ENCODE measurements at places on chromosomes 13 and 19.
A peak's percentile ranks its signal among the peaks of the same experiment; 100 is the strongest.

DNA sequence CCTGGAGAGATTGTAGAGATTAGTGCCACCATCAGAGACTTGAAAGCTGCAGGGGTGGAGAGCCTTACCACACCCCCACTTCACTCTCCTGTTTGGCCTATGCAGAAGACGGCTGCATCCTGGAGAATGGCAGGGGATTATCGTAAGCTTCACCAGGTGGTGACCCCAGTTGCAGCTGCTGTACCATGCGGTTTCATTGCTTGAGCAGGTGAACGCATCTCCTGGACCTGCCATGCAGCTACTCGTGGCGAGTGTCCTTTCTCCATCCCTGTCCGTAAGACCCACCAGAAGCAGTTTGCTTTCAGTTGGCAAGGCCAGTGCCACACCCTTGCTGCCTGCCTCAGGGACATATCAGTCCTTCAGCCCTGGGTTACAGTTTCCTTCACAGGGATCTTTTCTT is 21.2 kb downstream of the PPP5C start:
- DNase-seq, result no peak

DNA sequence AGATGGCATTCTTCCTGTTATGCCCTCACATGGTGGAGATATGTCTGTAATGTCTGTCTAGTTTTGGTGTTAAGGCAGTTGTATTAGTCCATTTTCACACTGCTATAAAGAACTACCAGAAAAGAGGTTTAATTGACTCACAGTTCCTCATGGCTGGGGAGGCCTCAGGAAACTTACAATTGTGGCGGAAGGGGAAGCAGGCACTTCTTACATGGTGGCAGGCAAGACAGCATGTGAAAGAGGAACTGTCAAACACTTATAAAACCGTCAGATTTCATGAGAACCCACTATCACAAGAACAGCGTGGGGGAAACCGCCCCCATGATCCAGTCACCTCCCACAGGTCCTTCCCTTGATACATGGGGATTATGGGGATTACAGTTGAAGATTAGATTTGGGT is 3.2 kb downstream of the ZNF441 start:
- DNase-seq, result no peak

DNA sequence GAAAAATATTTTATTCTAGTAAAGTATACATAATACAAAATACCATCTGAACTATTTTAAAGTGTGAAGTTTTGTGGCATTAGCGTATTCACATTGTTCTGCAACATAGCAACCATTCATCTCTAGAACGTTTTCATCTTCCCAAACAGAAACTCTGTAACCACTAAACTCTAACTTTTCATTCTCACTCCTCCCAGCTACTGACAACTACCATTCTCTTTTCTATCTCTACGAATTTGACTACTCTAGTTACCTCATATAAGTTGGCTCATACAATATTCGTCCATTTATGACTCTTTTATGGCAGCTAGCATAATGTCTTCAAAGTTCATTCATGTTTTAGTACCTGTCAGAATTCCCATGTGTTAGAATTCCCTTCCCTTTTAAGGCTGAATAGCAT is 150.5 kb upstream of the MIR17HG start:
- no peak for DNase-seq

DNA sequence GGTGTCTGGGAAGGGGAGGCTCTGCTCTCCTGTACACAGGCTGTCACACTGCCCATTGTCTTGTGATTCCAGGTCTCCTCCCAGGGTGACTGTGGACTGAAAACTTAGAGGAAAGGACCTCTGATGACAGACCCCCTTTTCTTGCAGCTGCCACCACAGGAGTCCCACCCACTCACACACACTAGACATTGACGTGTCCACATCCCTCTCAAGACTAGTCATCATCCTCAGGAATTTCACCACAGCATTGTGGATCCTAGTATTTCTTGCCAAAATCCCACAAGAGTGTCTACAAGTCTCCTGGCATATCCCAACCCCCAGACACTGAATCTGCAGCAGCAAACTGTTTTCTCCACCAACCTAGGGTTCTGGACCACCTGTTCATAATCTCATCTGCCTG is 5.3 kb downstream of the ZNF85 start:
- DNase-seq, result no peak

DNA sequence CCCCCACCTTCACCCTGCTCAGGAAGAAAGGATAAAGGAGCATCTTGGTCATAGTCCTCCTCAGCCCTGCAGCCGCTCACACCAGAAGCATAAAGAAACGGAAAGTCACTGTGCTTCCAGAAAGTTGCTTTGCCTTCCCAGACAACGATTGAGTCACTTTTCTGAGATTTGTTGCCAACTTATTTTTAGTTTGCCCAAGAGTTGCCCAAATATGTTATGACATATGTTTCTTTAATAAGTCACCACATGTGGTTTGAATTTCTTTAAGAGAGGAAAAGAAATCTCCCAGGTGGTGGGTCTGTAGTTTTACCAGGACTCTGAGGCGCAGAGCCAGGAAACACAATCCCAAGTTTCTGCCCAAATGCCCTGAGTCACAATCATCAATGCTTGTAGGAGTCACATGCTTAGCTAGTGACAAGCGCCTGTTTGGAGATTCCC is 63.4 kb upstream of the LRCH1 start:
- DNase-seq, result peak; percentile 39

DNA sequence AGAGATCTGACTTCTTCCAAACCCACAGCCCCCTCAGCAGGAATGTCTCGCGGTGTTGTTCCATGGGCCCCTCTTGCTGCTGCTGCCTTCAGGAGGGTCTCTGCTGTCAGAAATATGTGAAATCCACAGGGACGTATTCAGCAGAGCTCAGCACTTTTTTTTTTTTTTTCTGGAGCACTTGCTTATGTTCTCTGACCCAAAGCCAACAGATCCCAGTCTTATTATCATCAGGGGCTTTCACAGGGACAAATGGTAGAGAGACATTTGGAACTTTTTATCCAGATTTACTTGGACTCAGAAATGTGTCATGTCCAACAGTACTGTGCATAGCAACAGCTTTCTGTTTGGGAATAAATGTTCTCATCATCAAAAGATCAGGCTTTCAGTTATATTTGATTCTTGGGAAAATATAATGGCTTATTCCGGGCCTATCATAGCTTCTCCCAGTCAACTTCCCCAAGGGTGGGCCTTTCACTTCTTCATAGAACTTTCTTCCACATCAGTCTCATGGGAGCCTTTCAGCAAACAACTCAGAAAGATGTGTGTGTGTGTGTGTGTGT is 332.7 kb downstream of the ZNF536 start:
- no peak for DNase-seq

- no peak for DNase-seq
These were observed 122.3 kb downstream of the ATP8A2 start for GRCh38 chr13:25493931-25494640.

- no peak for DNase-seq
These were observed at the start of gene MARK4 for GRCh38 chr19:45250832-45251451. MARK4 (plus strand) TSS chr19:45251271; CDS start chr19:45251589, 318 bp downstream.

- DNase-seq, result no peak
These were observed 27.3 kb downstream of the IGFL1 start for GRCh38 chr19:46256855-46257254.

DNA sequence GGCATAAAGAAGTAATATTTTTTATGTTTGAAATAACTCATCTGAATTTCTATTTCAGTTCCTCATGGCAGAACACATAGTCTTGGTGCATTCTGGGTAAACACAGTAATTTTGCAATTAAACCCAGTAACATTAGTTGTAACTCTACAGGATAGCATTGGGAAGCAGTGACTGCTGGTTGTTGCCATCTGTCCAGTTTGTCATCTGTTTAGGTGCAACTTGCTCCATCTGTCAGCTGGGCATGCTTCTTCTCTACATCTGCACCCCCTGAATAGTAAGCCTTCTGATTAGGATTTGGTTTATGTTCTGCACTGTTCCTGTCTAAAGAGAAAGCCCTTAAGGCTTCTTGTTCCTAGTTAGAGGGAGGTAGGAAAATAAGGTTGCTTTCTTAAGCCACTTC is 63.5 kb upstream of the CSNK1A1L start:
- no peak for DNase-seq

DNA sequence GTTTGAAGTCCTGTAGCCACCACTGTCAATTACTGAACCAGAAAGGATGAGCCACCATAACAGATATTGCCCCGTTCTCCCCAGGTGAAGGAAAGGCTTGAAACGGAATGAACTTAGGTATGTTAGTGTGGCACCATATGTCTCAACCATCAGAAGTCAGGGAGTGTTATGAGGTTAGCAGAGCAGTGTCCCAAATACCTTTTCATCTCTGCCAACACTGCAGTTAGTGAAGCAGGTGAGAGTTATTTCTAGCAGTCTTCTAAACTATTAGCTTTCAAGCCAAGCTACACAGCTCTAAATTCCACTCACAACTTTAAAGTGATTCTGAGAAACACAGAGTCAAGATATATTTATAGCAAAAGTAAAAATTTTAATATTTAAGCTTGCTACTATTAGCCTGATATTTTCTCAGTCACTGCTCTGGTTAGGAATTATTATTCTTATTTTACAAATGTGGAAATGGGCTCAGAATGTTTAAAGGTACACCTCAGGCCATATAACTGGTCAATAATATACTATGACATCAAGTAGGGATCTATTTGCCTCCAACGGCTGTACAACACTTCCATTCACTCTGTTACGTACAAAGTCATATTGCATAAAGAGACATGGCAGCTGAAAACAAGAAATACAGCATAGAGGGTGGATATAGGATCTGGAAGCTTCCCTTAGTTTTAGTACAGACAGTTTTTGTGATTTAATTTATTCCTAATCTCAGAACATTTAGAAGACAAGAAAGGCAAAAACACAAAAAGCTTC is 1527.1 kb upstream of the PRR20A start:
- no peak for DNase-seq

- DNase-seq, result peak; percentile 96
These were observed 387.8 kb upstream of the GPC6 start for GRCh38 chr13:92838786-92839185.

GRCh38 chr13:42766016-42766415 is 15.4 kb upstream of the FAM216B start:
- no peak for DNase-seq

GRCh38 chr13:47813718-47814117 is 187.4 kb downstream of the SUCLA2 start:
- DNase-seq, result no peak

- no peak for DNase-seq
These were observed 3.2 kb downstream of the TMIGD2 start for GRCh38 chr19:4298810-4299550.

DNA sequence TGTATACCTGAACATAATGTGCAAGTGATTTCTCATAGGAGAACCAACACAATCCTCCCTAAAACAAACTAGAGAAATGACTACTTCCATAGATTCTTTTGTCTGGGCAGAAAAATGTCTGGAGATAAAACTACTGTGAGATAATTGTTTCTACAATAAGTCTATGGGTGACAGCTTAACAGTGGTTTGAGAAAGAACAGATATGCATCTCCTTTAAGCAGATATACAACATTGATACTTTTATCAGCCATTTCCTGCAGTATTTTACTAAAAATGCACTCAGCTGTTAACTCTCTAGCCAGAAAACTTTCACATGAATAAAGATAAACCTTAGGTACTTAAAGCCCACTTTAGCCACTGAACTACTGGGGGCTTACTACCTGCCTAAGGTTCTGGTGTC is 1132.4 kb downstream of the EFNB2 start:
- DNase-seq, result no peak

DNA sequence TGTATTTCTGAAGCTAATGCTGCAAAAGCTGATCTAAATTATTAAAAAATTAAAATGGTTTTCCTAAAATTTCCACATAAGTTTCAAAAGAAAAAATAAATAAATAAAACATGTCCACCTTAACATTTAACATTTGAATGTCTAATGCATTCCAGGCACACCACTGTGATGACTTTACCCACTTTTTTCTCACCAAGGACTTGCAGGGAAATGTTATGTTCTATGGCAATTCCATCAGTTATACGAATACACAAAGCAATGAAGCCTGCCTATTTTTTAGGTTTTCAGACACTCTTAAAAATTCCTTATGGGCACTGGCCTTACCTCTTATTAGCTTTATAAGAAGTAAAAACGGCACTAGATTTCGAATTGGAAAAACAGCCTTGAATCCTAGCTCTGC is 10.2 kb downstream of the TSC22D1 start:
- DNase-seq, result no peak

GRCh38 chr13:40368127-40368891 is 298.1 kb downstream of the FOXO1 start:
- DNase-seq, result no peak

DNA sequence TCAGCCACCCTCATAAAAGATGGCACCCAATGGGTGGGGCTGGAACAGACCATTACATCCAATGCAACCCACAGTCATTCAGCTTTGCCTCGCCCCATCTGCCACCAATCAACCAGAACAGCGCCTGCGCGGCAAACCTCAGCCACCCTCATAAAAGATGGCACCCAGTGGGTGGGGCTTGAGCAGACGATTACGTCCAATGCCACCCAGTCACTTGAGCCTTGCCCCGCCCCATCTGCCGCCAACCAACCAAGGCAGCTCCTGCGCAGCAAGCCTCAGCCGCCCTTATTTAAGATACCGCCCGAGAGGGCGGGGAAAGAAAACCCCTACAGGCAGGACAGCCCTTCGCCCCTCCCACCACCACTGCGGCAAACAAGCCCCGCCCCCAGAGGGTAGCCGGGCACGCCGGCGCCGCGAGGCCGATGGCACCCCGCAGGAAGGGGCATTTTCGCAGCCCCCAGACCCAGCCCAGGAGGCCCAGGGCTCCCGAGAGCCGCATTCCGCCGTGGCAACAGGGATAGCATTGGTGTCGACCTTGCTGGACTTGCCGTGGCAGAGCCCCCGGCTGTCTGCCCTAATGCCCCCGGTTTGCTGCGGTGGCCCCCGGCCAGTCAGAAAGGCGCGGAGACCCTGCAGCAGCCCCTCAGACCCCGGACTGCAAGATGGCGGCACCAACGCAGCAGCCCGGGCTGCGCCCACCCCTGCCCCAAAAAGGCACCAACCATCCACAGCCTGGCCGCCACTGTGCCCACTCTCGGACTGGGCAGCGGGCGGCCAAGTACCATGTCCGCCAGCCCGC is 675 bp downstream of the PEG3 start:
- DNase-seq, result peak; percentile 62

DNA sequence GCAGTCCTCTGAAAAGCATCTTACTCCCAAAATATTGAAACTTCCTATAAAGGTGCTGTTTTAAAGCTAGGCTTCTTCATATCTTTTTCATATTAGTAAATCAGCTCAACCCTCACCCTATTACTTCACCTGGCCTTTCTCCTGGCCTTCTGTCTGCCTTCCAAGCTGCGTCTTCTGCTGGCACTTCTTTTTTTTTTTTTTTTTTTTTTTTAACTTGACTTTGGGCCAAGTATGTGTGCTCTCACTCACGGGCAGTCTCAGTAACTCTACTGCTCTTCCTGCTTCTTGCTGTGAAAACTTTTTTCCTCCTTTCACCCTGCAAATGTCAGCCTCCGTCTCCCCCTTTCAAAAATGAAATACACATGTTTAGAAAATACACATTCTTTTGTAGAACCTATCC is 41.2 kb upstream of the KCTD4 start:
- DNase-seq, result no peak

GRCh38 chr13:41763782-41764181 is 197.1 kb downstream of the VWA8 start:
- DNase-seq, result no peak

- DNase-seq, result no peak
These were observed 103.8 kb downstream of the RGCC start for GRCh38 chr13:41561170-41561569.

Measured in retinal pigment epithelial cell (primary cell).